ENCODE measurements at places on chromosomes 13 and 19.

DNA sequence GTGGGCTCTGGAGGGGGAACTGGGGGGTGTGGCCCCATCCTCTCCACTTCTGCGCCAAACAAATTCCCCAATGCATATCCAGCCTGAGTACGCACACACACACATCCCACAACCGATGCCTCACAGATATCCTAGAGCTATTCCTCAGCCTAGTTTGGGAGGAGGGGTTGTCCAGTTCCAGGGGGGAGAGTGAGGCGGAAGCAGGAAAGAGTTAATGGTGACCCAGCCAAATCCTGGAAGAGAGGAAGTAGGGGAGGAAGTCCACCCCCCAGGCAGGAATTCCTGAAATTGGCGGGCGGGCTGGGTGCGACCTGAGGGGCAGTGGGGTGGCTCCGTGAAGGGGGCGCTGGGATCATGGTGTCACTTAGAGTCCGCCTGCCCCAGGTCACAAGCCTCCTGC is 897 bp downstream of the GPR4 start:
- H3K27me3 ChIP-seq, result peaks cover 76% of the 10 kb centered on the region
- no peaks in the 10 kb centered on the region for H3K36me3 ChIP-seq
- H3K4me1 ChIP-seq, result peaks cover 13% of the 10 kb centered on the region
- DNase-seq, result no peak

DNA sequence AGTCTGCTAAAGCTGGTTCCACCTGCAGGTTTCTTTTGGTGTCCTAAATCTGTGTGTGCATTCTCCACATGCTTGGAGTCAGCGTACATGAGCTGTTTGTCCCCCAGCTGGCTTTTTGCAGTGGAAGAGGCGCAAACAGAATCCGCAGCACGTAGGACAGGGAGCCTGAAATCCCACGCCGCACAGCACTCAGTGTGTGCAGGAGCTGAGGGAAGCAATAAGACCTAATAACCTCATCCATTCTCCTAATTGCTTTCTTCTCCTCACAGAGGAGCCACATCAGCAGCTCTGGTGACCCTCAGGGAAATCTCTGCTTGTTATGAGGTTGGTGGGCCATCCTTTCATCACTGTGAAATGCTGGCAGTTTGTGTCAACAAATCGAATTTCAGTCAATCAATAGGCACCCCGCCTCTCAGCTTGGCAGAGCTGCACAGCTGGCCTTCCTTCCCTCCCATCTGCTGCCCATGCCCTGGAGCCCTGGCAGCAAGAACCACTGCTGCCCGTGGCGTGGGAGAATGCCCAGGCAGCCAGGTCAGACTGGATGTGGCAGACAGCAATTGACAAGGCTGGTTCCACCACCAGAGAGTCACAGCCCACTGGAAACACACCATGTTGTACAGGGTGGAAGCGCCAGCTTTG is 136.7 kb downstream of the ZDHHC20 start:
- no peak overlapping the region for H3K4me3 ChIP-seq
- H3K4me1 ChIP-seq, result no peaks in the 10 kb centered on the region
- H3K27me3 ChIP-seq, result no peaks in the 10 kb centered on the region
- DNase-seq, result no peak

DNA sequence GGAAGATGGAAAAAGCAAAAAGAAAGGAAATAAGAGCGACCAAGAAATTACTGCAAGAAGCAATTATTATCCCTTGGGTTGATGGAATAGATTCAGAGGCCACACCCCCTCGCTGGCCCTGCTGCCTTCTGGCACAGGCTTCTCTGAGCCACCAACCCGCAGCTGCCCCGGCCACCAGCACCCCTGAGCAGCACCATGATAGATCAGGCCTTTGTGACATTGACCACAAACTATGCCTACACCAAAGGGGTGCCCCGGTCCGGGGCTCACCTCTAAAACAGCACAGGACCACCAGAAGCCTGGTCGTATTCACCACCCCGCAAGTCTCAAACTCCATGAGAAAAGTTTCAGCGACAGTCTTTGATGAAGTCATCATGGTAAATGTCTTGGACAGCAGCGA is 1059.3 kb downstream of the SLITRK1 start:
- no peak for DNase-seq
- peaks cover 7% of the 10 kb centered on the region for H3K4me1 ChIP-seq
- no peak overlapping the region for H3K27ac ChIP-seq
- no peaks in the 10 kb centered on the region for H3K27me3 ChIP-seq
- no peak overlapping the region for H3K4me3 ChIP-seq

GRCh38 chr13:24145674-24146073 is 14.8 kb upstream of the SPATA13 start:
- no peak overlapping the region for H3K27ac ChIP-seq
- no peak for DNase-seq
- H3K36me3 ChIP-seq, result no peaks in the 10 kb centered on the region

DNA sequence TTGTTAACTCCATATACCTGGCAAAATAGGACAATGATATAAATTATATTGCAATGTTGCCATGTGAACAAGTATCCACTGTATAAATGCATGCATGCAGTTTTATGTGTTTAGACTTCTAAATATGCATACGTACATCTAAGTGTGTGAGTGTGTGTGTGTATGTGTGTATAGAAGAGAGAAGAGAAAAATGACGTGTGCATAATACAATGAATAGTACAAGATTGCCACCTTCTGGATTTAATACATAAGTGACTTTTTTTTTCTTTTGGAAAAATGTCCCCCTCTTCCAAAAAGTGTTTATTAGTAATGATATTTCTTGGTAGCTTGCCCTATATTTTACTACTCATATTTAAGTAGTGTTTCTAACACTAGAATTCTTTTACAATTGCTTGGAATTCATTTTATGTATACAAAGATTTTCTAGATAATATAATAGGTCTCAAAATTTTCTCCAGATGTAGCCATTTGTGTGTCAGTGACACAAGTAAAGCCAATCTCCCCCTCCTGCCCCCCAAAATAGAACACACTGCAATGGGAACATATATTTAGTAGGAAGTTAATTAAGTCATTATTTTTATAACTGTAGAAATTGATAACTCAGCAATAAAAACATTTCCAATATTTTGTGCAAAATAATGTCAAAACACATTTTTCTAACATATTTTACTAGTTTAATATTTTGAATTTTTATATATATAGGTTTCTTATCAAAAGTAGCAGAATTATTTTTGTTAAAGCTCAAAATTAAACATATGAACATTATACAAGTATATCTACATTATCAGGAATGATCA is 783.3 kb upstream of the ATXN8OS start:
- H3K4me3 ChIP-seq, result no peak overlapping the region
- no peaks in the 10 kb centered on the region for H3K4me1 ChIP-seq
- DNase-seq, result no peak
- H3K36me3 ChIP-seq, result no peaks in the 10 kb centered on the region
- no peaks in the 10 kb centered on the region for H3K27me3 ChIP-seq
- no peak overlapping the region for H3K27ac ChIP-seq

- H3K27ac ChIP-seq, result no peak overlapping the region
- no peak for DNase-seq
- peaks cover 3% of the 10 kb centered on the region for H3K27me3 ChIP-seq
- no peaks in the 10 kb centered on the region for H3K36me3 ChIP-seq
These were observed 29.9 kb downstream of the SHISA2 start for GRCh38 chr13:26021956-26022355.

DNA sequence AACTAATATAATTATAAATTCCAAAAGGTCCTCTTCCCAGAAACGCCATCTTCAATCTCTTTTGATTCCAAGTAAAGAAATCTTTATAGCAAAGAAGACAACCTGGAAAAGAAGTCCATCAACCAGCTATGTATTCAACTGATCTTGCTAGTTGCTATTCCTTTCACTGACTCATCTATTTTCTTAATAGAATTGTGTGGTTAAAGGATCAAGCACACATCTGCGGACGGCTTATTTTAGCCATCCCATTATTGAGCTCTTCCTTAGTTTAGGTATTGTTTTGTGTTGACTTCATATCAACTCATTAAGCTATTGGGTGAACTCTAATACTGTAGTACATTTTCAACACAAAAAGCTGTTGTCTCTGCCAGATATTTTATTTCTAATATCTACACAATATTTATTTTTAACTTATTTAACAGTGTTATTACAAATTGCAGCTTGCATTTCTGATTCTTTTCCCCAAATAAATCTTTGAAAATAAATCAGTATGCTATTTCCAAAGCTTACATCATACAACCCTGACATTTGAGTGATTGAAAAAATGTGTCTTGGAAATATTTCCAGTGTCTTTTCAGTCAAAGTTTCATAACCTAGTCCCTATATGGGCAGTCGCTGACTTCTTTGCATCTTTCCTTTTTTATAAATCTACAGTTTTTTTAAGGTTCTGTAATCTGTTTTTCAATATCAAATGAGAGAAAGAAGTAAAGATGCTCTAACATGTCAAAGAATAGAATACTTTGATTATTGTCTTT is 158.8 kb upstream of the SPRY2 start:
- no peaks in the 10 kb centered on the region for H3K27me3 ChIP-seq
- DNase-seq, result no peak
- H3K4me3 ChIP-seq, result no peak overlapping the region

DNA sequence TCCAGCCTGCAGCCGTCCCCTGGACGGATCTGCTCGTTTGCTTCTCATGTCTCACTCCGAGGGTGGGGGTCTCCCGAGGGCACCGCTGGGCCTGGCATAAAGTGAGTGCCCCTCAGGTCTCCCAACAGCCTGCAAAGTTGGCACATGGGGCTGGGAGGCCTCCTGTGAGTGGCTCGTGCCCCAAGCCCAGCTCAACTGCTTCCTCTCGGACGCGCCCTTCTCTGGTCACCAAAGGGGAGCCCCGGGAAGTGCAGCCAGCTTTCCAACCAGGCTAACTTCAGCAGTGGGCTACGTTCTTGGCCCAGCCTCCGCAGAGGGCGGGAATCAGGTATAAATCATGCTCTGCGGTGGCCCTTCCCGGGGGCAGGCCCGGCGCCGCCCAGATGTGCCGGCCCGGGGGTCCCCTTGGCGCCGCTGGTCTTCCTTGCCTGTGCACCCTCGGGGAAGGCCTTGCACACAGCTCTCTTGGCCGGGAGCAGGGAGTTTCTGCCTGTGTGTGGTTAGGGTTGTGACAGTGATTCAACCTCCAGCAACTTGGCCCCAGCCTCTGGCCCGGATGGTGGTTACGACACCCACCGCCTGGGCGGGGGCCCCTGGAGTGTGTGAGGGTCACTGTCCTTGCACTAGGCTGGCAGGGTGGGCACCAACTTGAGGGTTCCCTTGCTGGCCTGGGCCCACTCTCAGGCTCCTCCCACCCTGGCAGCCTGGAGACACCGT is 20.7 kb downstream of the CEBPG start:
- no peaks in the 10 kb centered on the region for H3K4me1 ChIP-seq
- H3K36me3 ChIP-seq, result no peaks in the 10 kb centered on the region
- H3K4me3 ChIP-seq, result no peak overlapping the region

- H3K4me3 ChIP-seq, result no peak overlapping the region
- no peaks in the 10 kb centered on the region for H3K27me3 ChIP-seq
- no peak overlapping the region for H3K27ac ChIP-seq
These were observed 3.9 kb downstream of the SIGLEC12 start for GRCh38 chr19:51497666-51498065.

DNA sequence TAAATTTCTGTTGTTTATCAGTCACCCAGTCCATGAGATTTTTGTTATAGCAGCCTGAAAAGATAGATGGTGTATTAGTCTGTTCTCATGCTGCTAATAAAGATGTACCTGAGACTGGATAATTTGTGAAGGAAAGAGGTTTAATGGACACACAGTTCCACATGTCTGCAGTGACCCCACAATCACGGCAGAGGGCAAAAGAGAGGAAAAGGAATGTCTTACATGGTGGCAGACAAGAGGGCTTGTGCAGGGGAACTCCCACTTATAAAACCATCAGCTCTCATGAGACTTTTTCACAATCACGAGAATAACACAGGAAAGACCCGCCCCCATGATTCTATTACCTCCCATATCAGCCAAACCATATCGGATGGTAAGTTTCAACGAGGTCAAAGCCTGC is 309.2 kb downstream of the LIG4 start:
- H3K4me1 ChIP-seq, result no peaks in the 10 kb centered on the region
- no peaks in the 10 kb centered on the region for H3K27me3 ChIP-seq
- H3K27ac ChIP-seq, result no peak overlapping the region
- H3K36me3 ChIP-seq, result no peaks in the 10 kb centered on the region
- DNase-seq, result no peak

DNA sequence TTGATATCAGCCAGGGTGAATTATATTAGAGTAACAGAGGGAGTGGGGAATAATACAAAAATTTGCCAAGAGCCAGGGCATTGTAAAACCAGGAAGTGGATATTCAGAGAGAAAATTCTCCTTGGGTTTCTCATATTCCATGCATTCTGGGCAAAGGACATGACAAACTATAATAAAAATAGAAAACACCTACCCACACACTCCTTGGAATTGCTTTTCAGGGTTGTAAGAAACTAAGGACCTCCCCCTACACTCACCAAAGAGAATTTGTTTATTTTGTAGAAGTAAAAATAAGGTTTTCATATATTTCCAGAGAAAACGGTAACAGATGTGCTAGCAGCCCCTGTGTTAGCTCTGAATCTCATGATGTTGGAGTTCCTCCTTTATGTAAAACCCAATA is 649.6 kb downstream of the SLITRK1 start:
- no peaks in the 10 kb centered on the region for H3K36me3 ChIP-seq
- H3K27me3 ChIP-seq, result no peaks in the 10 kb centered on the region
- DNase-seq, result no peak
- no peaks in the 10 kb centered on the region for H3K4me1 ChIP-seq
- no peak overlapping the region for H3K27ac ChIP-seq
- H3K4me3 ChIP-seq, result no peak overlapping the region

DNA sequence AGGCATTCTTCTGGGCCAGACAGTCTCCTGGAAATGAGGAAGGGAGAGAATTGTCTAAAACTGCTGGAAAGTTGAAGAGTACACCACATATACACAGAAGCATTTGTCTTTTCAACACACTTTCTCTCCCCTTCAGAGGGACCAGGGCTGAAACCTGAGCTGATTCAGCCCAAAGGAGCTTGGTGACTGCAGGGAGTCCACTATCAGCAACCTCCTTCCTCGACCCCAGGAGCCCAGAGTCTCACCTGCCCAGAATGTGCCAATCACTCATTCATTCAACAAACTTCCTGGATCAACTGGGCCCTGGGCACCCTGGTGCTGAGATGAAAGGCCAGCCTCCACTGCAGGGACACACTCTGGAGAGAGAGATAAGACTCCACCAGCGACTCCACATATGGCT is 128.9 kb upstream of the VSTM2B start:
- H3K27ac ChIP-seq, result no peak overlapping the region
- no peaks in the 10 kb centered on the region for H3K27me3 ChIP-seq
- DNase-seq, result no peak

All from tibial artery (tissue), 4 donors.